ENCODE measurements at places on chromosomes 12 and 14. TPM values are rescaled to one million over a fixed set of nuclear protein-coding genes. Genes with fewer than 3 reads are reported as not detected.

GRCh38 chr12:122327494-122328385 lies 61.4 kb upstream of the VPS33A start:
- no peak for DNase-seq

- no peak for DNase-seq
These were observed 3.6 kb downstream of the AKAP6 start for GRCh38 chr14:32332415-32333316.

GRCh38 chr12:89383235-89384049 lies 31.1 kb upstream of the DUSP6 start:
- DNase-seq = peak; percentile 16

DNA sequence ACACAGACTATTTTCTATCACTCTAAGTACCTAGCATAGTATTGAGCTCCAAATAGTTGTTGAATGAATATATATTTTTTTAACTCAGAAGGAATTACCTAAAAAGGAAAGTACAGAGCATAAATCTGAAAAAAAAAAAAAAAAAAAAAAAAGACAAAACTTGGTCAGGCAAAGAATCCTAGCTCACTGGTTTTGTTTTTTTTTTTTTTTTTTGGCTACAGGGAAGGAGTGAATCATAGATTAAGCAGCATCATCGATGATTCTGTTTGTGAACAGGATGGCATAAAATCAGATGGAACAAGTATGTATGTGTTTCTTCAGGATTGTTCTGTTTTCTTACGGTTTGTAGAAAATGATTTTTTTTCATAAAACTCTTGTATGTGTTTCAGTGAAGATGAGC lies 66.1 kb upstream of the BCAT1 start:
- no peak for DNase-seq

Gene SPIC
- not detected for total RNA-seq

Gene RASSF3
- total RNA-seq = 14.4 TPM

Gene LRTM2
- 0.20 TPM for total RNA-seq

Gene TTC6
- total RNA-seq = 0.10 TPM

Gene SMIM41
- total RNA-seq = not detected

Gene LYZ
- 148 TPM for total RNA-seq

Data from skin of body (tissue), 3 donors.